Activated naive CD4-positive, alpha-beta T cell treated with anti-CD3 and anti-CD28 coated beads for 36 hours (primary cell): ENCODE measurements at places on chromosomes 7 and 10. TPM values are rescaled to one million over a fixed set of nuclear protein-coding genes. Genes with fewer than 3 reads are reported as not detected.

SPDYE5 gene
- not detected for total RNA-seq

GRCh38 chr10:119299531-119299930 lies 92.2 kb downstream of the GRK5 start:
- no peaks in the 10 kb centered on the region for H3K27me3 ChIP-seq
- peaks cover 12% of the 10 kb centered on the region for H3K36me3 ChIP-seq
- H3K4me1 ChIP-seq: peaks cover 61% of the 10 kb centered on the region
- H3K27ac ChIP-seq: no peak overlapping the region

DNA sequence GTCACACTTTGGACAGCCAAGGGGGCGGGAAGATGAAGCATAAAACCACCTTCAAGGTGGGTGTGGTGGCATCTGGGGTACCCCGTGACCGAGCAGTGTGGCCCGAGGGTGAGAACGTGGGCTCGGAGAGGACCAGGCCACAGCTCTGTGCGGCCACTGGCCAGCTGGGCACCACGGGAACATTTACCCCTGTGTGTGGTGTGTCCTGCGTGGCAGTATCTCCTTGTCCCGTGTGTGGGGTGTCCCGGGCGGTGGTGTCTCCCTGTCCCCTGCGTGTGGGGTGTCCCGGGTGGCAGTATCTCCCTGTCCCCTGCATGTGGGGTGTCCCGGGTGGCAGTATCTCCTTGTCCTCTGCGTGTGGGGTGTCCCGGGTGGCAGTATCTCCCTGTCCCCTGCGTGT lies 570.3 kb downstream of the DNAJB6 start:
- H3K27ac ChIP-seq: no peak overlapping the region
- no peak overlapping the region for H3K4me3 ChIP-seq
- no peak for DNase-seq
- H3K27me3 ChIP-seq: no peaks in the 10 kb centered on the region

DNA sequence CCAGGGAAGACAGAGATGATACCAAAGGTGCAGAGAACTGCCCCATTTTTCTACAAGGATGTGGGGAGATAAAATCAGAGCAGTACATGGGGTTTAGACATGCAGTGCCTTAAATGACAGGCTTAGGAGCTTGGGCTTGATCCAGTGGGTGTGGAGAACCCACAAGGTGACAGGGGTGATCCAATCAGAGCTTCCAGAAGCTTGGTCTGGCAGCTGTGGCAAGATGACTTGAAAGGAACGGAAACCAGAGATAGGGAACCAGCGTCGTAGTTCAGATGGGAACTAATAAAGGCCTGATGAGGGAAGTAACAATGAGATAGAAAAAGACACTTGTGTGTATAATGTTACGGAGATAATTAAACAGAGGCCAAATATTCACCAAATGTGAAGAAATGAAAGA lies 80.7 kb downstream of the SLC37A3 start:
- H3K27me3 ChIP-seq: no peaks in the 10 kb centered on the region
- no peak overlapping the region for H3K27ac ChIP-seq
- H3K4me3 ChIP-seq: no peak overlapping the region
- H3K36me3 ChIP-seq: no peaks in the 10 kb centered on the region
- peaks cover 19% of the 10 kb centered on the region for H3K4me1 ChIP-seq
- DNase-seq: no peak

SP8 gene
- 0.07 TPM for total RNA-seq

WNT8B gene
- 0.96 TPM for total RNA-seq

RAMP3 gene
- not detected for total RNA-seq

DNA sequence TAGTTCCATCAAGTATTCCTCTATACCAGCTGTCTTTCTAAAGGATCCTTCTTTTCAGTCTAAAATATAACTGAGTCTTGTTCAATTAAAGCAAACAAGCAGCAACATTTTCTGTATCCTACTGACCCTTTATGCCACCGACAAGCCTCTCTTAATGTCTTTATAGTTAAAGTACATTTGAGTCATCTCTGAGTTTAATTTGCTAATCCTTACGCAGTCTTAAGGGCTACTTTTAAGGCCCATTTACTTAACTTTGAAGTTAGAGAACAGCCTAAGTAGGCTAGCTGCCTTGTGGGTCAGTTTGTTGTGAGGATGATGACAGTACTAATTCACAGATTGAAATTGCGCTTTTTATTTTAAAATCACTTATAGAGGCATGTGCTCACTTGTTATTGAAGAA lies 265.5 kb upstream of the FERD3L start:
- DNase-seq: no peak
- no peaks in the 10 kb centered on the region for H3K36me3 ChIP-seq

- no peaks in the 10 kb centered on the region for H3K27me3 ChIP-seq
- H3K4me3 ChIP-seq: no peak overlapping the region
- no peak overlapping the region for H3K27ac ChIP-seq
- no peaks in the 10 kb centered on the region for H3K4me1 ChIP-seq
- DNase-seq: no peak
Measured at GRCh38 chr7:157553256-157553655, 216.5 kb downstream of the DNAJB6 start.

GRCh38 chr7:28983396-28984190 lies 25.5 kb upstream of the TRIL start:
- no peaks in the 10 kb centered on the region for H3K4me1 ChIP-seq
- H3K36me3 ChIP-seq: no peaks in the 10 kb centered on the region
- no peak for DNase-seq
- H3K27me3 ChIP-seq: peaks cover 14% of the 10 kb centered on the region
- H3K27ac ChIP-seq: no peak overlapping the region

GRCh38 chr7:24297362-24297761 lies 13.4 kb downstream of the NPY start:
- H3K27me3 ChIP-seq: peaks cover 4% of the 10 kb centered on the region
- DNase-seq: no peak
- no peaks in the 10 kb centered on the region for H3K36me3 ChIP-seq
- no peak overlapping the region for H3K4me3 ChIP-seq
- no peaks in the 10 kb centered on the region for H3K4me1 ChIP-seq

GRCh38 chr10:61964059-61964709 lies 62.7 kb downstream of the ARID5B start:
- H3K27me3 ChIP-seq: no peaks in the 10 kb centered on the region
- DNase-seq: no peak
- H3K27ac ChIP-seq: peak overlapping the region; percentile 87
- H3K4me1 ChIP-seq: peaks cover 88% of the 10 kb centered on the region
- H3K36me3 ChIP-seq: peaks cover 77% of the 10 kb centered on the region

GRCh38 chr10:132702601-132703418 lies 83.1 kb downstream of the NKX6-2 start:
- H3K27ac ChIP-seq: no peak overlapping the region
- no peaks in the 10 kb centered on the region for H3K27me3 ChIP-seq
- H3K36me3 ChIP-seq: peaks cover 43% of the 10 kb centered on the region
- no peaks in the 10 kb centered on the region for H3K4me1 ChIP-seq
- H3K4me3 ChIP-seq: no peak overlapping the region

- no peaks in the 10 kb centered on the region for H3K36me3 ChIP-seq
- DNase-seq: no peak
- no peaks in the 10 kb centered on the region for H3K27me3 ChIP-seq
- H3K27ac ChIP-seq: no peak overlapping the region
- no peak overlapping the region for H3K4me3 ChIP-seq
- H3K4me1 ChIP-seq: no peaks in the 10 kb centered on the region
Measured at GRCh38 chr7:93720106-93720505, 145.6 kb upstream of the CALCR start.

DNA sequence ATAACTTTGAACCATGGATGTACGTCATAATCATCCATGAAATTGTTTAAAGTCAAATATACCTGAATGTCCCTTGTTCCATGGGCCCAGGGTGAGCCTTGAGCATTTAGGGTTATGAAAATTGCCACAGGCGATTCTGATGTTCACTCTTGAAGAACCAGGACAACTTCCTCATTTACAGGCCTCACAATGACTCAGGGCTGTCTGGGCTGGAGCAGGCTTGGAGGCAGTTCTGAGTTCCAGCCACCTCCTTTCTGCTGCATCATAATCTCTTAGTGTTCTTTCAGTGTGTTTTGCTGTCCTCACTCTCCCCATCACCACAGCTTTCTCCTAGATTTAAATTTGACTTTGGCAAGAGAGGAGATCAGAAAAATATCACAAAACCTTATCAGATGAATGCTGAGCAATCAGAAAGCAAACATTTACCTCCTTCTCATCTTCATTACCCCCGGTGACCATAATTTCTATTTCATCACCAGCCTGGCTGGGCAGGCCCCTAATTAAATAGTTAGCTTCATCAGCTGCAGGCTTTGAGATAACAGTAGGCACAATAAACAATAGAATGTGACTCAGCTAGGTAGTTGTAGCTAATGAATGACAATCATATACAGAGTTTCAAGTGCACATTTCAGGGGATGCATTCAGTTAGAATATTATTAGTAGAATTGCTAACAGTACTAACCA lies 571.0 kb downstream of the SH2D4B start:
- H3K4me3 ChIP-seq: no peak overlapping the region
- H3K27ac ChIP-seq: no peak overlapping the region
- H3K4me1 ChIP-seq: no peaks in the 10 kb centered on the region
- peaks cover 1% of the 10 kb centered on the region for H3K27me3 ChIP-seq
- no peak for DNase-seq
- no peaks in the 10 kb centered on the region for H3K36me3 ChIP-seq

DNA sequence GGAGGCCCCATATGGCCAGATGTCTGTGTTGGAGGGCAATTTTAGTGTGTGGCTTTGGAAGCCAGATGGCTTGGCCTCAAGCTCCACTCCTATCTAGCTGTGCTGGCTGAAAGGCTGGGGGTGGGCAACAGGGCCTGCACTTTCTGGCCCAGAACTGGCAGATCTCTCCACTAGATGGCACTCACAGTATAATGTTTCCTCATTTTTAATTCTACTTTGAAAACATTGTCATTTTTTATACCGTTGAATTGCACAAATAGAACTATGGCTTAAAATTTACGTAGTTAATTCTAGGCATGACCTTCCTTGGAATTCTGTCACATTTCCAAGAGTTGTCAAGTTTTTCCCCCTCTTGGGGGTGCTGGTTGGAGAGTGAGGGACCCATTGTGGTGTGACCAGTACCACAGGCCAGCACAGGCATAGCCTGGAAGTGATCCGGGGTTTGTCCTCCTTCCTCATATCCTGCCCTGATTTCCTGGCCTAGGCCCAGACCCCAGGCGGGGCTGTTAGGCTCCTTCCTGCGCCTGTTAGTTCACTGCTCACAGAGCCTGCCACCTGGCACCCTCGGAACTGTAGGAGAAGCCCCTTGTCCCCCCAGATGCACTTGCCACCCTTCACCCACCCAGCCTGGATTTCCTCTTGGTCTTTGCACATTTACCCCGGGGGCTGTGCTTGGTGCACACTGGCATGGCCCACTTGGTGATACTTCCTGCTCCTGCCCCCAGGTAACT lies 52.8 kb downstream of the ARHGAP22 start:
- H3K4me1 ChIP-seq: no peaks in the 10 kb centered on the region
- H3K4me3 ChIP-seq: no peak overlapping the region
- DNase-seq: peak; percentile 36
- peaks cover under 1% of the 10 kb centered on the region for H3K27me3 ChIP-seq
- H3K27ac ChIP-seq: no peak overlapping the region

GRCh38 chr7:155947051-155947450 lies 134.8 kb upstream of the SHH start:
- H3K27ac ChIP-seq: no peak overlapping the region
- peaks cover 3% of the 10 kb centered on the region for H3K27me3 ChIP-seq
- DNase-seq: no peak

KCP gene
- total RNA-seq: not detected

PNPLA8 gene
- total RNA-seq: 18.9 TPM

DNA sequence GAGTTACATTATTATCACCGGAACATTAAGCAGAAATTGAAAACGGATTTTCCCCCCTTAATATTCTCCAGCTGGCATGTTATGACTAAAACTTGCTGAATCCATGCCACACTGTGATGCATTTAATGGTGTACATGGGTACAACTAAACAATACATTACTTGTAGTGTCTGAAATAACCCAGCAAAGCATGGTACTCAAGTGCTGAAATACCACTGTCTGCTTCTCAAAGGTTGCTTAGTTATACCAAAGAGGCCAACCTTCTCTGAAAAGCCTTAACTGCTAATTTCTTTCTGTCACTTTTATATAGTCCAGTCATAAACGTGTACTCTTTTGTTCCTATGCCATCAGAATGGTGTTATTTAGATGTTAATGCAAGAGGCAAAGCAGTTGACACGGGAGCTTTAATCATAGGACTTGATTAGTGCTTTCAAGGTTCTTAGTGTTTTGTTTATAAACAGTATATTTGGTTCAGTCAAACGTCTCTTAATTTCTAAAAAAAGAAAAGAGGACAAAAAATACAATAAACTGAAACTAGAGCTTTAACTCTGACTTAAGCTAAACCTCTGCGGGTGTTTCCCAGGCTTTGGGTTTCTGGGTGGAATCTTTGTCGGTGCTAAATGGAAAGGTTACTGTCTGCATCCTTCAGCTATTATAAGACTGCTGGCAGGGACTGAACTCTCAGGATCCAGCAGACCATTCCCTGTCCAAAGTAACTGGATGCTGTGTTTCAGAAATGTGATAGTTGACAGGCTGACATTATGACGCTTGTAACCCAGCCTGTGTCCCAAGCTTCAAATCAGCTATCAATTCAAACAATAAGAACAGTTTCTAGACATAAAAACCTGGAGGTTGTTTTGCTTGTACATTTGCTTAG lies 202.6 kb downstream of the PPP1R3A start:
- DNase-seq: no peak
- H3K27ac ChIP-seq: no peak overlapping the region
- H3K36me3 ChIP-seq: no peaks in the 10 kb centered on the region
- no peak overlapping the region for H3K4me3 ChIP-seq

DNA sequence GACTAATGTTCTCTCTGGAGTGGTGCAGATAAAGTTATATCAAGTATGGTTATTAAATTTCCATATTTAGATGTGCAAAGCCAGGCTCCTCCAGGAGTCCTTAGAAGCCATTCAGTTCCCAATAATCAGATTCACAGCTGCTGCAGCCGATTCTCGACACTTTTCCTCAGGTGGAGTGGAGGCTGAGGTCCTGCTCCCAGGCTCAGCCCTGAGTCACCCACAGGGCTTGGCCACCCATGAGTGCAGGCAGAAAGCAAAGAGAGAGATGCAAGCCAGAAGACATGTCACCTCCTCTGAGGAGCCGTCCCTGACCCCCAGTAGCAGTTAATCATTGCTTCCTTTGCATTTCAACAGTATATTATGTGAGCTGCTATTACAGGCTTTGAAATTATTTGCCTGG lies 36.3 kb upstream of the NANOS1 start:
- no peak for DNase-seq
- H3K4me3 ChIP-seq: no peak overlapping the region
- no peaks in the 10 kb centered on the region for H3K27me3 ChIP-seq
- H3K4me1 ChIP-seq: no peaks in the 10 kb centered on the region
- H3K36me3 ChIP-seq: peaks cover 2% of the 10 kb centered on the region
- no peak overlapping the region for H3K27ac ChIP-seq

- H3K27ac ChIP-seq: no peak overlapping the region
- DNase-seq: no peak
- no peak overlapping the region for H3K4me3 ChIP-seq
- no peaks in the 10 kb centered on the region for H3K36me3 ChIP-seq
Measured at GRCh38 chr10:35495521-35496119, 109.5 kb upstream of the GJD4 start.

LEP gene
- not detected for total RNA-seq

TMEM213 gene
- total RNA-seq: not detected

GRCh38 chr10:74825371-74826141 lies 844 bp upstream of the KAT6B start:
- peak overlapping the region; percentile 83 for H3K4me3 ChIP-seq
- H3K27ac ChIP-seq: peak overlapping the region; percentile 93
- peaks cover 49% of the 10 kb centered on the region for H3K4me1 ChIP-seq
